Activated naive CD4-positive, alpha-beta T cell treated with anti-CD3 and anti-CD28 coated beads, Interleukin-2, amount 50 U/mL, for 16 hours (primary cell): ENCODE measurements at places on chromosomes 3 and 15.

DNA sequence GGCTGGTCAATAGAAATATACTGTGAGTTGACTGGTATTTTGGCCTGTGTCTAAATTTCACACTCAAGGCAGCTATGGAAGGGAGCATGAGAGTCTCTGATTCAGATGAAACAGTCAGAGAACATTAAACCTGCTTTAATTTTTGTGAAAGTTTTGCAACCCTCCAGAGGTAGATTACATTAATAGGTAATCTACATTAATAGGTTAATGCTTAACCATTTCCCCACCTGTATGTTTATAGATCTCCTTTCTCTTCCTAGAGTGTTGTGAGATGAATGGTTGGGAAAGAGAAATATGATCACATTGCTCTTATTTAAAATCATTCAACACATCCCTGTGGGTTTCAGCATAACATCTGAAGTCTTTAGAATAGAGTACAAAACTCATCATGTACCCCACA, 586.9 kb upstream of the DPPA4 start:
- DNase-seq = no peak

DNA sequence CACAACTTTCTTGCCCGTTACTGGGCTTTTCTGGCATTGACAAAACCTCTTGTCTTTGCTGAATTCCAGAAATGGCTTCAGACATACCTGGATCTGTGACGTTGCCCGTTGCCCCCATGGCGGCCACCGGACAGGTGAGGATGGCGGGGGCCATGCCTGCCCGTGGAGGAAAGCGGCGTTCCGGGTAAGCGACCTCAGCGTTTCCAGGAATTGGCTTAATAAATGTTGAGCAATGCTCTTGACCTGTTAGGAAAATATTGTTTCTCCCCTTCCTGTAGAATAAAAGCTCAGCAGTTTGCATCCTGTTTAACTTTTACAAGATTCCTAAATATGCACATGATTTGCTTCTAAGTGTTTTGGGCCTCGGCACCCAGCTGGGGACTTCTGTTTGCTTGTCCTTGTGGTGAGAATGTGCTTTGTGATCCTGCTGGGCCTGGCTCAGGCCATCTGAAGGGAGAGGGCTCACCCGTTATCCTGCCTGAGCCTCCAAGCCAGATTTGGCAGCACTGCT, 46.7 kb downstream of the ARNT2 start:
- no peak for DNase-seq

GRCh38 chr3:29486917-29487316, 206.0 kb downstream of the RBMS3 start:
- DNase-seq = no peak

GRCh38 chr15:89657686-89658200, 2.5 kb upstream of the KIF7 start:
- no peak for DNase-seq

DNA sequence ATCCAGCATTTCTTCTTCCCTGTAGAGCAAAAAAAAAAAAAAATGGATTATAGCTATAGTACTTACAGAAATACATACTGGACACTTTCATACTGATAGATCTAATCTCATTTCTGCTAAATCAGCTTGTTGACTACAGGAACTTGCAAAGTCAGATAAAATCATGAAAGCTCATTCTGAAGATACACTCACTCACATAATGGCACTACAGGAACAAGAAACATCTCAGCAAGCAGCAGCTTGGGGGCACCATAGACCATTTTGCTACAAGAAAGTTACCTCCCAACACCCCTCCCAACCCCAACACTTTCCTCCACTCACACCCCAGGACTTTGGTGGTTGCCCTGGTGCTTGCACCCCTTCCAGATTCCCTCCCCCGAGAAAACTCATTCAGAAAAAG, 4.6 kb downstream of the MYH15 start:
- DNase-seq = no peak

DNA sequence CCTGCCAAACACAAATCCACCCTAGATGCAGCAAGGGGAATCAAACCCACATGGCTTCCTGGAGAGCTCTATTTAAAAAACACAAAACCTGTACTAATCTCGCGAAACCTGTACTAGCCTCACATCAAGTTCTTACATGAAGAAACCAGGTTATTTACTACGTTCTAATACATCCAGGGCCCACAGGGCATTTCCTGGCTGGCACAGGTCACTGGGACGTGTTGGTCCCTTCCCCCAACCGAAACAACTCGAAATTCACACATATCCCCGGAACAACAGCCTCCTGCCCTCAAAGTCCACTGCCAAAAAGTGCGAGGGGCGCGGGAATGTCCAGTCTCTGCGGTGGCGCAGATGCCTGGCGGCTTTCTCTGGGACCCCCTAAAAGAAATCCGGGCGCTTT, 955 bp downstream of the CDCP1 start:
- DNase-seq = no peak

DNA sequence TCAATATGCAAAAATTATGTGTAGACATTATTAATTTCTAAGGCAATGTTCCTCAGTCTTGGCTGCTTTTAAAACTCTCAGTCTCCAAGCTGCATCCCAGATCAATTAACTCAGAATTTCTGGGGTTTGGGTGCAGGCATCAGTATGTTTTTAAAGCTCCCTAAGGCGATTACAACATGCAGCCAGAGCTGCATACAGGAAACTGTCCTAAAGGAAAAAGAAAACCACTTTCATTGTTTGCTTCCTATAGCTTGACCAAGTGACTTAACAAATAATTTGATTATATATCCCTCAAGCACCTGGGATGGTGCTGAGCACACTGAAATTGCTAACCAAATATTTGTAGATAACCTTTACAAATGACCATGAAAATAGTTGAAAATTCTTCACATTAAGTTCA, 194.7 kb downstream of the DTWD1 start:
- no peak for DNase-seq

DNA sequence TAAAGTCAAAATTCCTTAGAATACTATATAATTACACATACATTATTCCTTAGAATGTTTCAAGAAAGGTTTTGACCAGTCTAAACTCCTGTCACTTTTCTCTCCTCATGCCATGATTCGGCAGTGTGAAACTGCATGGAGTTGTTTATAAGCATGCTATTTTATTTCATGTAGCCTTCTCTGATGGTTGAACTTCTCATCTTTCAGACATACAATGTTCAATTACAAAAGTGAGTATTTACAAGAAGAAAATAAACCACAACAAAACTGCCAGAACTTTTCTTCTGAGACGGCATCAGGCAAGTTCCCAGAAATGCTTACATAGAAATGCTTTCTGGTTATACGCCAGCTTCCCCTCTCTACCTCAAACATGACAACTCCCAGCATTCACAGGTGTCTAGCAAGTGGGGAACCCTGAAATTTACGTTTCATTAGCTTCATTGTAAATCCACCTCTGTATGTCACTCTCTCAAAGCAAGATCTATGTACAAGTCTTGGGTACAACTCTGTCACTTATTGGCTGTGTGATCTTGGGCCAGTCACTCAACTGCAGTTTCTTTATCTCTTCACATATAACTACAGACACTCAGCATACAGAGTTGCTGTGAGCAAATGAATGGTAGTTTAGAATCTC, 42.7 kb downstream of the HDGFL3 start:
- DNase-seq = no peak

GRCh38 chr3:125234831-125235230, 22.3 kb upstream of the SLC12A8 start:
- no peak for DNase-seq

DNA sequence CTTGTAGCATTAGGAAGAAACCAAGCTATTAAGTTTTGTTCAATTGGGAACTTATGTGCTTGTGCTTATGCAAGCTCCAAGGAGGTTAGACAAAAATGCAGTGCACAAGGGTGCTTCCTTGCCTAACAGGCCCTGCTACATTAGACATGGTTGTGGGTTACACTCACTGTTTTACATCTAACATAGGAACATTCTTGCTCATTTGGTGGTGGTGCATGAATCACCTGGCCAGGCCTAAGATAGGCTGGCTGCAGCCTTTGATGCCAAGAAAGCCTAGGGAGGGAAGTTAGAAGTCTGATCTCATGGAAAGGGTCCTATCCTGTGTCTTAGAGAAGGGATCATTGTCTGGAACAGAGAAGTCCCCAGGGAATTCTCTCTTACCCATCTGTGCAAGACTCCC, 43.5 kb downstream of the CA12 start:
- no peak for DNase-seq

DNA sequence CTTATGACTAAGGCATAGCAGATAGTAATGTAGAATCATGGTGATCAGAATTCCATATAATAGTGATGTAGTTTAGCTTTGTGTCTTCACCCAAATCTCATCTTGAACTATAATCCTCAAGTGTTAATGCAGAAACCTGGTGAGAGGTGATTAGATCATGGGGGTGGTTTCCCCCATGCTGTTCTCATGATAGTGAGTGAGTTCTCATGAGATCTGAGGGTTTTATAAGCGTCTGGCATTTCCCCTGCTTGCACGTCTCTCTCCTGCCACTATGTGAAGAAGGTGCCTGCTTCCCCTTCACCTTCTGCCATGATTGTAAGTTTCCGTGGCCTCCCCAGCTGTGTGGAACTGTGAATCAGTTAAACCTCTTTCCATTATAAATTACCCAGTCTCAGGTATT, 138.7 kb upstream of the CBLB start:
- no peak for DNase-seq

DNA sequence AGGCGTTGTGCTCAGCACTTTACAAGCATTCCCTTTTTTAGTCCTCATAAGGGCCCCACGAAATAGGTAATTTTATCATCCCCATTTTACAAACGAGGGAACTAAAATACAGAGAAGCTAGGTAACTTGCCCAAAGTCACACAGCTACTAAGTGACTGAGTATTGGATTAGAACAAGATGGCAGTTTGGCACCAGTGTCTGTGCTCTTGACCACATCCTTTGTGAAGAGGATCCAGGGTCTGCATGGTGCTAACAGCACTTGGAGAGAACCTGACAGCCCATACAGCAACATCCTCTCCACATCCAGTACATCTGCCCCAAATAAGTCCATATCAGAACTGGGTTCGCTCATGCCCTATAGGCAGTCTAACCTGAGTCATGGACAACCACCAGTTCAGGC, 21.8 kb upstream of the DAPK2 start:
- no peak for DNase-seq

DNA sequence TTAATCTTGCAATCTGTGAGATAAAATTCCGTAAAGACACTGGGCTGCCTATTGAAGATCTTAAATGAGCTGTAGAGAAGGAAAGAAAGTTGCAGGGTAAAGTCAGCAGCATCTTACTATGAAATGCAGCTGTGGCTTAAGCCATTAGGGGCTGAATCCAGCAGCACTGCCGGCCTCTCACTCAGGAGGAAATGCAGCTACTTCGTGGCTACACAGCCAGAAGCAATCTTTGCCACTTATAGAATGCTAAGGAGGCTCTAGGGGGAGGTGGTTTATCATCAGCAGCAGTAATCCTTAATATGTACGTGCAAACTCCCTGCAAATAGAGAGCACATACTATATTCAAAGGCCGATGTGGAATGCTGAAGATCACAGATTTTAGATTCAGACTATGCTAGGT, 19.1 kb upstream of the MCTP2 start:
- DNase-seq = no peak

GRCh38 chr3:155890671-155891190, 20.3 kb downstream of the GMPS start:
- no peak for DNase-seq

DNA sequence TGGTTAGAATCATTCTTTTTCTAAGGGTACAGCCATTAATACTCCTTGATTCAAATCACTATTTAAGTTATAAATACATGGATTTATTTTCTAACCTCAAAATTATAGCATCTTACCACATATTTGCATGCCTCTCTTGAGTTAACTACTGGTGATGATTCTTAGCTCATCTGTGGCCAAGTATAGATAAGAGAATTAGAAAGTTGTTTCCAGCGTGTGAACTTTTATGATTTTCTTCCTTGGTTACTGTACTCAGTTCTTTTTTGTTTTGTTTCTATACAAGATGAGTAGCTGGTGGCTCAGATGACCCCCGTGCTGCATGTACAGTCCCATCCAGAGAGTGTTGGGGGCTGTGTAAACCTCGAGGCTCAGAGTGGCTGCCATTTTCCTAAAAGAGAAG, 124.6 kb downstream of the IGF1R start:
- DNase-seq = no peak

DNA sequence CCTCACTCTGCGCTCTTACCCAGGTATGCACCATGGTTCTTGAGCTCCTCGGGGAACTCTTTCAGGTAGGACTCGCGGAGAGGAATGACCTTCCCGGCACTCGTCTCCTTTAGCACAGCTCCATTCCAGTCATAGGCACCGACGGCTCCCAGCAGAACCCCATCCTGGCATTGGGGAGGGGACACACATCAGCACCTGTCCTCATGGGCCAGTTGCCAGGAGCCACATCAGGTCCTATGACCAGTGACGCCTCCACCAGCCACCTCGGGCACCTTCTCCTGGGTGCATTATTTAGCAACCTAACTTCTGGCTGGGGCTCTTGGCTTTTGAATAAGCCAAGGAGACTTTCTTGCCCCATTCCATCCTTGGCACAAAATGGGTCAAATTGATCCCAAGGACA, 61.9 kb downstream of the FEM1B start:
- no peak for DNase-seq

GRCh38 chr15:46177219-46177618, 542.4 kb downstream of the SQOR start:
- no peak for DNase-seq

DNA sequence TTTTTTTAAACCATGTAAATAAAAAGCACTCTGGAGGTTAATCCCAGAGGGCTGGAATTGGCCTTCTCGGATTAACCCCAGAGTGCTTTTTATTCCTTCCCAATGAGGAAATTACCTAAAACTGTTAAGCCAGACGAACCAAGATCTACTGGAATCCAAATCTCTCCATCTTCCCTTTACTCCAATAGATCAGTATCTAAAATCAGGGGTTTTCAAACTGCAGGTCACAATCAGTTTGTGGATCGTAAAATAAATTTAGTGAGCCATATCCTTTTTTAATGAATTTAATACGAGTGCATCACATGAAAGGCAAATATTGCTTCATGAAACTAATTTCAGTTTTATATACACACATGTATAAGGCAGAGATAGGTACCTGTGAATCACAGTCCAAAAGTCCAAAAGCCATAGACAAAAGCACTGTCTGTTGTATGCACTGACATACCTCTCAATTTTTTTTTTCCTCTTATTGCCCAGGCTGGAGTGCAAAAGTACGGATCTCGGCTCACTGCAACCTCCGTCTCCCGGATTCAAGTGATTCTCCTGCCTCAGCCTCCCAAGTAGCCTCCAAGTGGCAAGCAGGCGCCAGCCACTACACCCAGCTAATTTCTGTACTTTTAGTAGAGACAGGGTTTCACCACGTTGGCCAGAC, 61.3 kb downstream of the TBL1XR1 start:
- DNase-seq = no peak

GRCh38 chr3:165645191-165645590, 192.0 kb downstream of the BCHE start:
- DNase-seq = no peak
